Central memory CD8-positive, alpha-beta T cell (primary cell): ENCODE measurements at places on chromosomes 6 and 20.

GRCh38 chr20:17932396-17932795 is 36.2 kb downstream of the SNX5 start:
- no peak for DNase-seq

DNA sequence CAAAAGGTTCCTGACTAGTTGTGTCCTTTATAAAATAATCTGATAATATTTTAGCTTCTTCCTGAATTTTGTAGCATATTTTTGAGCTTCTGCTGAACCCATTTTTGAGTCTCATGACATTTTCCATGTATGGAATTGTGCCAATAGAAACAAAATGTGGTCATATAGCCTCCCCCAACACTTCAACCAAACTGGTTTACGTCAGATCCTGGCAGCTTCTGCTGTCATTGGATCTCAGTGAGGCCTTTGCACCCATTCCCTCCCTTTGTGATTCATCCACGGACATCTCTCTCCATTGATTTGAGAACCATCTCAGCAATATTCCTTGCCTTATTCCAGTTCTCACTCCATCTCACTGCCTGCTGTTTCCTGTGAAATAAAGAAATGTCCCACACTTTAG is 166.0 kb upstream of the PROKR2 start:
- DNase-seq: no peak

GRCh38 chr6:90885611-90886056 is 298.8 kb upstream of the MAP3K7 start:
- DNase-seq: no peak

DNA sequence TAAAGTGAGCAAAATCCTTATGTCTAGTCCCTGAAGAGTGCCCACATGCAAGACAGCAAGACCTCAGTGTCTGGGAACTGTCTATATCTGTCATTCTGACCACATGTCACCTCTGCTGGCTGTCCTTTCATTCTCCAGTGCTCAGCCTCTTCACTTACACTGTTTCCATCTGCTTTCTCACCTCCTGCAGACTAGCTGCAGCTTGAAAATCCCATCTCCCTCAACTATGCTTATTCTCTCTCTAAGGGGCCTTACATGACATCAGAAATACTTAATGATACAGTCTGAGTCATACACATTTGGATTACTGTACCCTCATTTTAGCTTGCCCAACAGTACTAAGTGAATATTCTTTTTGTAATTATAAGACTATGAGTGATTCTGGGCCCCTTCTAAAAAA is 587.8 kb downstream of the EPM2A start:
- DNase-seq: no peak

DNA sequence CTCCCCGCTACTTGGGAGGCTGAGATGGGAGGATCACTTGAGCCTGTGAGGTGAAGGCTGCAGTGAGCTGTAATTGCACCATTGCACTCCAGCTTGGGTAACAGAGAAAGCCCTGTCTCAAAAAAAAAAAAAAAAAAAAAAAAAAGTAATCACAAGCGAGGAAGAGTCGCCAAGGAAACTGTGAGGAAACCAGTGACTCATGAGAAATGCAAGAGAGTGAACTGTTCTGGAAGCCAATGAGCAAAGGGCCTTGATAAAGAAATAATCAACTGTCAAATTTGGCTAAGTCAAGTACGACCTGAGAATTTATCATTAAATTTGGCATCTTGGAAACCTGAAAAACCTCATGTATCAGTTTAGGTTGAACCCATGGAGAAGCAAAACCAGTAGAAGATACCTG is 16.1 kb upstream of the LAMP5 start:
- no peak for DNase-seq

- no peak for DNase-seq
Observed at GRCh38 chr20:43752051-43752360, 25.2 kb upstream of the GTSF1L start.

DNA sequence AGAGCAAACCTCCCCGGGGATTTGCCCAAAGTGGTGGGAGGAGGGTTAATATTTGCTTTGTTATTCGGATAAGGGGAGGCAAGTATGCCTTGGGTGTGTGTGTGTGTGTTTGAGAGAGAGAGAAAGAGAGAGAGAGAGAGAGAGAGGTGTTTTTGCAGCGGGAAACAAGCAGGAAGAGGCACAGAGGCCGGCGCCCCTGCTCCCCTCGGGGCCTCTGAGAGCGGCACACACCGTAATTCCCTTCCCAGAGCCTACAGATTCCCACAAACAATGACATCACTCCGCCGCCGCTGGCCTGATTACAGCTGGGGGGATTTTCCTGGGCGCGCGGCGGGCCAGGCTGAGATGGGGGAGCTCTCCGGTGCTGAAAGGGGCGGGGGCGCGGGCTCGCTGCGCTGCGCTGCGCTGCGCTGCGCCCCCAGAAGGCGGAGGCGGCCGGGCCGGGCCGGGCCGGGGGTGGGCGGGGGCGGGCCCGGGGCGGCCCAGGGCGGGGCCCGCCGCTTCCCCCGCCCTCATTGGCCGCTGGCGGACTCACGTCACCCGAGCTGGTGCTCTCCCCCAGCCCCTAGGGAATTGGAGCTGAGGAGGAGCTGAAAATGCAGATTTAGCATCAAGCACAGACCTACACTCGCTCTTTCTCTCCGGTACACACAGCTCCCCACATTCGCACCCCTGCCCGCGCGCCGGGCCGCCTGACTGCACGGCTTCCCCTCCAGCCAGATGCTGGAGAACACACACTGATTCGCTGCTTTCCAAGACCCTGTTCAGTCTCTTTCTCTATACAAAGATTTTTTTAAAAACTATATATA is at the start of gene PCSK2:
PCSK2 (plus strand) TSS at position 631 of the 809 bp plus-strand sequence. CDS start 266 bp downstream, outside the sequence.
- DNase-seq: no peak

GRCh38 chr20:33291830-33292355 is 8.9 kb downstream of the BPIFB1 start:
- DNase-seq: peak; percentile 37

- DNase-seq: no peak
Observed at GRCh38 chr6:7823552-7823951, 87.0 kb downstream of the TXNDC5 start.

DNA sequence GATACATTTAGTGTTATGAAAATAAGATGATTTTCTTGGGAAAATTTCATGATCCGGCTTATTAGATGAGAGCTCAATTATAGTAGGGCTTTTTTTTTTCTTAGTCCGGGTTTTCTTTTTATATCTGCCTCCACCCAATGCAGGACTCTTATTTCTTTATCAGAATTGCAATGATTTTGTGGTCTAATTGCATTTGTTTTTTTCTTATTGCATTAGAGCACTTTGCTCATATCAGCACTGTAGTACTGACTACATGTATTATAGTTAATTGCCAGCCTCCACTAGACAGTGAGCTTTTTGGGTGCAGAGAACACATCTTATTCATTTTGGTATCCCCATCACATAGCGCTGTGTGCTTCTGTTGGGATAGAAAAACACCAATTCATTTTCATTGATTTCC is 50.0 kb downstream of the FBXO5 start:
- DNase-seq: no peak

DNA sequence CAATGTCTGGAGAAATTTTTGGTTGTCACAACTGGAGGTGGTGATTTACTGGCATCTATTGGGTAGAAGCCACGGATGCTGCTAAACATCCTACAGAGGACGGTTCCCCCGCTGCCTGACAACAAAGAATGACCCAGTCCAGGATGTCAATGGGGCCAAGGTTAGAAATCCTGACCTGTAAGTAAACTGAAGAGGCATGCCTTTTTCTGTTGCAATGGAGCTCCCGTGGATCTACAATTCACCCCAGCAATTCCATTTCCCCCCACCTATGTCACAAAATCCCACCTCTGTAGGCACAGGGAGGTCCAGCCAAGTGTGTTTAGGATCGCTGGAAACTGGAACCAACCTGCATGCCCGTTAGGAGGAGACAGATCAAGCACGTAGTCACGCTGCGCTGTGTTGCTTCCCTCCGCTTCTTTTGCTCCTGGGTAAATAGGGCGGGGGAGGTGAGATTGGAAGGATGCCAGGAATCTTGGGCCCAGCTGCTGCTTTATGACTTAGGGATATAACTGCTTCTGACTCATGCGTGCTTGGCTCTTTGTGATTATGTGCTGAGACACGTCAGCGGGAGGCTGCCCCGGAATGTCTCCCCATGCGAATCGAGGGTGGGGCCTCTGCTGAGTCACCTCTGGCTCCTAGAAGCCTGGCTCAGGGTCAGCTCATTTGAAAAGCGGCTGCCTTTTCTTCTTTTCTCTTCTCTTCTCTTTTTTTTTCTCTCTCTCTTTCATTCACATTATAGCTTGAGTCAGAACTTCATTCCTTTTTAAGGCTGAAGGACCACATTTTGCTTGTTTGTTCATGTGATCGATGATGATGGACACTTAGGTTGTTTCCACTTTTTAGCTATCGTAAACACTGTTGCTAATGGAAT is 12.4 kb upstream of the PEDS1 start:
- no peak for DNase-seq

GRCh38 chr6:64889144-64889543 is 817.9 kb downstream of the EYS start:
- no peak for DNase-seq

DNA sequence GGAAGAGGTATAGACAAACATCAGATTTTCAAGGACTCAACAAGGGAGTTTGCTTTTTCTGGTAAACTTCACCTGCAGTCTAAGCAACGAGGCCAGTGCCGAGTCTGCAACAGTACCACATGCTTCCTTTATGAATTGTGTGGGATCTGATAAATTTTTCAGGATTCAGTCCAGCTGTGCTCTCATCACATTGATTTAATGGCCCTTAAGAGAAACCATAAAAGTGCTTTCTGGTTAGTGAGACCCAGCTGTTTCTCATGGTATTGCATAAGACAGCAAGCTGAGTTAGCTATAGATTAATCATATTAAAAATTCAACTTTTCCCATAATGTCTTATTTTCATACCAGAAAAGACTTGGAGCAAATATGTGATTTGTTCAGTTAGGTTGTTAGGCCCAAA is 291.4 kb downstream of the CENPW start:
- no peak for DNase-seq

GRCh38 chr20:63738687-63739129 is 868 bp upstream of the SLC2A4RG start:
- peak; percentile 35 for DNase-seq

DNA sequence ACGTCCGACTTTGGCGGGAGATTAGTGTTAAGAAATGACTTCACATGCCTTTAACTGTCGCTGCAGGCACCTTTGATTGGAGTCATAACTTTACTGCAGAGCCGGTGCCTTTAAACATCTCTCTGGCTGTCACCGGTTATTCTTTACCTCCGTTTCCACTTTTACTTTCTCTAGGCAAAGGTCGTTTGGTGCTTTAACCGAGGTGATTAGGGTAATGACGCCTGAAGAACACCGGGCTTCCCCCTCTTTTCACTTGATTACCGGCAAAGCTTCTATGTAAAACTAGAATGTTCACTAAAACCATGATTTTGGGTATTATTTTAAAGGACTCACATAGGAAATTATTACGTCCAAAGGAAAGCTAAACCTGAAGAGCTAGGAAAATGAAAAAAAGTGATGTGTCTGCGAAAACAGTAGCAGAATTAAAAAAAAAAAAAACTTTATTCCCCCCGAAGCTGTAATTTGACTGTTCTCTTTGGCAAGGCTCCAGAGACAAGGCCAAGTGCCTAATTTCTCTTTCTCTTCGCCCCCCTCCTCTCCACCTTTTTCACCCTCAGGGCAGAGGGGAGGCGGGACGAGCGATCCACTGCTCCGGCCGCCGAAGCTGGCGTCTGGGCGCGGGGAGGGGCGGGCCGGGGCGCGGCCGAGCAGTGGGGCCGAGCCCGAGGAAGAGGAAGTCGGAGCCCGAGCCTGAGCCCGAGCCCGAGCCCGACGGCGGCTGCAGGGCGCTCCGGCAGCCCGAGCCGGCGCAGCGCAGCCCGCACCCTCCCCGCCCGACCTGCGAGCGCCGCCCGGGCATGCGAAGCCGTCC is at the start of gene PLEKHG1:
PLEKHG1 (plus strand) TSS at position 687 of the 811 bp plus-strand sequence. CDS start 133,797 bp downstream, outside the sequence.
- peak; percentile 50 for DNase-seq

DNA sequence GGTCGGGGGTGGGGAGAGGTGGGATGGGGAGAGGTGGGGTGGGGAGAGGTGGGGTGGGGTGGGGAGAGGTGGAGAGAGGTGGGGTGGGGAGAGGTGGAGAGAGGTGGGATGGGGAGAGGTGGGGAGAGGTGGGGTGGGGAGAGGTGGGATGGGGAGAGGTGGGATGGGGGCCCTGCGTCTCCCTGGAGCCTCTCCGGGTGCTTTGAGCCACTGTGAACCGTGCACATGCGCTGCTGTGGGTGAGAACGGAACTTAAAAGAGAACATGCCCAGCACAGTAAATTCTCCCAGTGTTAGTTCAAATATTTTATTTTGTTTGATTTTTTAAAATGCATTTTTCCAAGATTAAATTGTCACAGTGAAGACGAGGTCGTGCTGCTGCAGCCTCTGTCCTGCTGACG is 16.7 kb downstream of the SS18L1 start:
- DNase-seq: no peak

DNA sequence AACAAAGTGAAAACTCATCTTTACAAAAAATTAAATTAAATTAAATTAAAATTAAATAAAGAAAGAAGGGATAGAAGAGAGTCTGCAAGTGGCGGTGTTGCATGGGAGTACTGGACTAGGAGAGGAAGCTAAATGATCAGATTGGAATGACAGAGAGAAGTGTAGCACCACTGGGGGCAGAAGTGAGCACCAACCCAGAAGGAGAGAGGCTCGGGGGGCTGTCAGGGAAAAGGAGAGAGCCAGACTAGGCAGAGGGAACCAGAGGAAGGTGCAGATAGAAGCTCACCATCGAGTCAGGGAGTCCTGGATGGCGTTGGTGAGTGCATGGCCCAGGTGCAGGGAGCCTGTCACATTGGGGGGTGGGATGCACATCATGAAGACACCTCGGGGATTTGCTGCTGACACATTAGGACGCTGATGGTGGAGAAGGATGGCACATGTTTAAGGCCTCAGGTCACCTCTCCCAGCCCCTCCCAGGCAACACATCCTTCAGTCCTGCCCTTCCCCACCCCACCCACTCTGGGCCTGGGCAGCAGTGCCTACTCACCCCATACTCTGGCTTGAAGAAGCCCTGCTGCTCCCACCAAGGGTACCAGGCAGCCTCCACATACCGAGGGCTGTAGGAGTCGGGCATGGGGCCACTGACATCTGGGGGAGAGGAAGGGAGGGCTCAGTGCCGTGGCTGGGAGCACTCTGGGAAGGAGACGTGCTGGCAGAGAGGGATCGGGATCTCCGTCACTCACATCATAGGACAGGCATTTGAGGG is 4.0 kb downstream of the VARS1 start:
- no peak for DNase-seq

DNA sequence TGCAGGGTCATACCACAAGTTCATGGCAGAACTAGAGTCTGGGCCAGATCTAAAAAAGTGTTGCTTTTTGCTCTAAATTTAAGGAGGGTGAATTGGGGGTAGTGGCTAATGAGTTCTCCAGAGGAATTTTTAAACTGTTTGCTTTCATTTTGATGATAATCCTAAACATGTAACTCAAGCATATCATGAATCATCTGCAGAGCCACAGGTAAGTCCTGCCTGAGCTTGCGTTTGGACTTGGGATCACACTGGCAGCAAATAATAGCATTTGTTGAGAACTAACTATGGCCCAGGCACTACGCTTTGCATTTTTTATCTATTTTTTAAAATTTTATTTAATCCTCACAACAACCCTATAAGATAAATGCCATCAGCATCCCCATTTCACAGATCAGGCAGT is 27.4 kb downstream of the FAM110A start:
- DNase-seq: no peak

DNA sequence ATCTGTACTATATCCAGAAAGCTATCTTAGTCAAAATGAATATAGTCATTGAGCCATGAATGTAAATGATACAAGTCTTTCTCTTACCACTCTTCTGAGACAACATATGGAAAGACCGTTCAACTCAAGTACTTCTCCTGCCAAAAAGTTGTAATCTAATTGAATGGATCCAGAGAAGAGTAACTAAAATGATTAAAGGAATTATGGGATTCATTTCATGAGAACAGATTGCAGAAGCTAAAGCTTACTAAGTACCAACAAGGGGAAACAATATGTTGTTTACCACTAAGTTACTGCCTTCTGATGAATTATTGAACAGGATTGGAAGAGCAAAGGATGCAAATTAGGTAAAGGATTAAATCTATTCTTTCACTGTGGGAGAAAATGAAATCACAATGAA is 2.0 kb upstream of the LGSN start:
- DNase-seq: no peak
